ENCODE measurements at places on chromosomes 1 and 21. TPM values are rescaled to one million over a fixed set of nuclear protein-coding genes. Genes with fewer than 3 reads are reported as not detected.

The SHISA4 gene
- total RNA-seq, result 27.0 TPM

The VWA5B1 gene
- not detected for total RNA-seq

The TNFAIP8L2 gene
- total RNA-seq, result not detected

The BLZF1 gene
- total RNA-seq, result 26.3 TPM

The C1QC gene
- total RNA-seq, result not detected

The OR10K1 gene
- not detected for total RNA-seq

Measured in smooth muscle cell of the pulmonary artery (primary cell).